ENCODE measurements at places on chromosomes 5 and 9.

GRCh38 chr5:58107704-58108103 lies 352.2 kb downstream of the PLK2 start:
- peak; percentile 67 for DNase-seq

GRCh38 chr9:127185181-127185580 lies 62.7 kb upstream of the ANGPTL2 start:
- no peak for DNase-seq

- peak; percentile 76 for DNase-seq
Observed at GRCh38 chr9:34987160-34987901, 2.2 kb upstream of the DNAJB5 start.

DNA sequence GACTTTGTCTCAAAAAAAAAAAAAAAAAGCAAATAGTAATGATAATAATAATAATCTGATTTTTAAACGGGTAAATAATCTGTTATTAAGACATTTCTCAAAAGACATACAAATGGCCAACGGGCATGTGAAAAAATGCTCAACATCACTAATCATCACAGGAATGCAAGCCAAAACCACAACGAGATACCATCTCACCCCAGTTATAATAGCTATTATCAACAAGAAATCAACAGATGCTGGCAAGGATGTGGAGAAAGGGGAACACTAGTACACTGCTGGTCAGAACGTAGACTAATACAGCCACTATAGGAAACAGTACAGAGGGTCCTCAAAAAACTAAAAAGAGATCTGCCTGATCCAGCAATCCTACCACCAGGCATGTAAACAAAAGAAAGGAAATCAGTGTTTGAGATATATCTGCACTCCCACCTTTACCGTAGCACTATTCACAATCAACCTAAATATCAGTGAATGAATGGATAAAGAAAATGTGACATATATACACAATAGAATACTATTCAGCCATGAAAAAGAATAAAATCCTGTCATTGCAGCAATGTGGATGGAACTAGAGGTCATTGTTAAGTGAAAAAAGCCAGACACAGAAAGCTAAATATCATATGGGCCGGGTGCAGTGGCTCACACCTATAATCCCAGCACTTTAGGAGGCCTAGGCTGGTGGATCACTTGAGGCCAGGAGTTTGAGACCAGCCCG lies 24.9 kb downstream of the VAV2 start:
- peak; percentile 69 for DNase-seq

DNA sequence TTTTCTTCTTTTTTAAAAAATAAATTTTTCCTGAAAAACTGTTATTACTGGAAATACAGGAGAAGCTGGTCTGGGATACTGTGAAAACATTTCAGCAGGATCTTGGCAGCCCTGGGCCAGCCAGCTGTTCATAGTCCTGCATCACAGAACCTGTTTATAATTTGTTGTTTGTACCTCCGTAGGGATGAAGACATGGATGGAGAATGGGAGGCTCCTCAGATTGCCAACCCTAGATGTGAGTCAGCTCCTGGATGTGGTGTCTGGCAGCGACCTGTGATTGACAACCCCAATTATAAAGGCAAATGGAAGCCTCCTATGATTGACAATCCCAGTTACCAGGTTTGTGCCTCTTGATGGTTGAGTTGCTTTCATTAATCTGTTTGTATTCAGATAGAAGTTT lies 12.4 kb upstream of the MAML1 start:
- peak; percentile 21 for DNase-seq

DNA sequence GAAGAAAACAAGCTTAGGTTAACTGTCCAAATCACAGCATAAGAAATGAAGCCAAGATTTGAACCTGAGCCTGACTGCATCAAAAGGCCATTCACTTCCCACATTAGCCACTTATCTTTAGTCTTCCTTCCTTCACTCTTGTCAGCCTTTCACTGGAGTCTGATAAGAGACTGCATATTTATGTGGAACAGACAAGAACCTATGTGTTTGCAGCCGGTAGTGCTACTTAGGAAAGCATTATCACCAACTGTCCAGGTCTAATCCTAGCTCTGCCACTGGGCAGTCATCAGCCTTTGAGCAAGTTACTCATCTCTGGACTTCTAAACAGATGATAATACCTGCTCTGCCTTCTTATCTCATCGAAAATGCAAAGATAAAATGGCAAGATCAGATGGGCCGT lies 12.1 kb upstream of the ATP6V0E1 start:
- DNase-seq = no peak

- DNase-seq = peak; percentile 55
Observed at GRCh38 chr5:91079037-91079436, 304.1 kb downstream of the ARRDC3 start.

DNA sequence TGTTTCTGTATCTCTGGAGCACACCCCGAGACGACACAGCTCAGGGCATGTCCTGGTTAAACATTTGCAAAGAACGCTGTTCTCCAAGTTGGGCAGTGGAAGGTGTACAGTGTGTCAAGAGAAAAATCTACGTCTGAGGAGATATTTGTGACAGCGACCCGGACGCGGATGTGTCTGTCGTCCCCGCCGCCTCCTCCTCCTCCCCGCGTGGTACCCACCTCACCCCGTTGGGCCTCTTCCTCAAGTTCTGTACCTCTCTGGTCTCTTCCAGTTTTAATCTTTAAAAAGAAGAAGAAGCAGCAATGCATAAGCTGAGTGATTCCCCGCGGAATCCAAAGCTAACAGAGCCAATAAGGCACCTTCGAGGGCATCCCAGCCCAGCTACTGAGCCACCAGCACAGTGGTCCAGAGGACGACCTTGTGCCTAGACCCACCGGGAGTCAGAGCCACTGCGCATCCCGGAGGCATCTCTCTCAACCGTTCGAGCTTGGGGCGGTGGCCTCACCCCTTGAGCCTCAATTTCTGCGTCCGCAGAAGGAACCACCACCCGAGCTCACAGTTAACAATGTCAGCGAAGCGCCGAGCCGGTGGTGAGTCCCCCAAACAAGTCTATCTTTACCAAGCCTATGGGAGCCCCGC lies 467 bp downstream of the C9orf78 start:
- DNase-seq = no peak

GRCh38 chr5:14178091-14178490 lies 34.9 kb downstream of the TRIO start:
- no peak for DNase-seq

DNA sequence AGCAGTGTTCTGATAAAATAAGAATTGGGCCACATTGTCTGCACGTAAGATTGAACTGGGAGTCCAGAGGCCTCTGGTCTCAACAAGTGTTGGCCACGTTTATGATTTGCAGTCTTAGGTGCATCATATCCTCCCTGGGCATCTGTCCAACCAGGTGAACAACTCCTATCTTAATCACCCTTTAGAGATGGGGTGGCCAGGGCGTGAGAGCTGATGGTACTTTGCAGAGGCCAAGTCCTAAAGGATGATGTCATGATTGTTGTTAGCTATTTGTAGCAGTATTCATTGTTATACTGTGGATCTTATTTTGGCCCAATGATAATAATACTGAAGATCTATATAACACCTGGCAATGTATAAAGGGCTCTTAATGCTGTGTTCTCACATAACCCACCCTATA lies 73.2 kb upstream of the RARS1 start:
- peak; percentile 97 for DNase-seq

GRCh38 chr5:103211576-103212561 lies 46.7 kb upstream of the MACIR start:
- no peak for DNase-seq

- no peak for DNase-seq
Observed at GRCh38 chr5:2890011-2890410, 138.5 kb upstream of the IRX2 start.
